Kidney tubule cell (primary cell): ENCODE measurements at places on chromosomes 1 and 21.

GRCh38 chr1:54070171-54070837 lies 16.9 kb downstream of the TCEANC2 start:
- peak; percentile 52 for DNase-seq

- DNase-seq: no peak
These were observed 123.7 kb downstream of the DISC1 start for GRCh38 chr1:231750296-231750695.

DNA sequence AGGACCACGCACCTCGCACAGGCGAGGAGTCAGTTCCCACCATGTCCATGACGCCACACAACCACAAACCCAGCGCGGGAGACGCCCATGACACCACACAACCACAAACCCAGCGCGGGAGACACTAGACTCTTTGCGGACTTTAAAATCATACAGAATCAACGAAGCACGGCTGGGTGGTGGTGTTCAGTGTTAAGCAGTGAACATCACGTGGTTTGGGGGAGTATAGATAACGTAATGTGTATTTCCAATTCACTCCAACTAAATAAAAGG lies 19.2 kb downstream of the PTTG1IP start:
- no peak for DNase-seq

DNA sequence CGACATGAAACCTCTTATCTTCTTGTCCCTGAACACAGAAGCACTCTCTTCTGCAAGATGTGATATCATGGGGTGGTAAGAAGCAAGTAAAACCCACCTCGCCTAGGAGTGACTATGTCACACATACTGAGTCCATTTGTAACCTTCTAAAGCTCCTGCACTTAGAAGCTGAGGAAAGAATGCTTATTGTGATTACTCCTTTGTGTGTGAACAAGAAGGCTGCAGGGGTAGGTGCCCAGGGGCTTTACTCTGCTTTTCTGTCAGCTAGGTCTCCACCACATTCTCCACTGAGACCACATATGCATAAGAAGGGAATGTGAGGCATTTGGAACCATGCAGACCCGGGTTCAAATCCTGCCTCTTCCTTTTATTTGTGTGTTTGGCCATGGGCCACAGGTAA lies 144.3 kb downstream of the DMRTA2 start:
- no peak for DNase-seq

GRCh38 chr1:236240675-236241074 lies 41.1 kb downstream of the ERO1B start:
- DNase-seq: no peak

GRCh38 chr1:204087893-204088528 lies 15.1 kb downstream of the SOX13 start:
- no peak for DNase-seq

- DNase-seq: no peak
These were observed 2.1 kb downstream of the PRDM15 start for GRCh38 chr21:41876928-41877652.

GRCh38 chr1:98761219-98761865 lies 99.8 kb downstream of the SNX7 start:
- DNase-seq: no peak

DNA sequence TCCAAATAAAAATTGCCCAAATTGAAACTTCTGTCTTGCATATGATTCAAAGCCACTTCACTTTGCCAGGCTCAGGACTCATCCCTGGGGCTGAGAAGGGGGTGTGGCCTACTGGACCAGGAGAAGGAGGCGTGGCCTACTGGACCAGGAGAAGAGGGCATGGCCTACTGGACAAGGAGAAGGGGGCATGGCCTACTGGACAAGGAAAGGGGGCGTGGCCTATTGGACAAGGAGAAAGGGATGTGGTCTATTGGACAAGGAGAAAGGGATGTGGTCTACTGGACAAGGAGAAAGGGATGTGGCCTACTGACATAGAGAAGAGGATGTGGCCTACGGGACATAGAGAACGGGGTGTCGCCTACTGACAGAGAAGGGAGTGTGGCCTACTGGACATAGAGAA lies 405.3 kb downstream of the RRAGC start:
- peak; percentile 3 for DNase-seq
